ENCODE measurements at places on chromosomes 3 and 15.

DNA sequence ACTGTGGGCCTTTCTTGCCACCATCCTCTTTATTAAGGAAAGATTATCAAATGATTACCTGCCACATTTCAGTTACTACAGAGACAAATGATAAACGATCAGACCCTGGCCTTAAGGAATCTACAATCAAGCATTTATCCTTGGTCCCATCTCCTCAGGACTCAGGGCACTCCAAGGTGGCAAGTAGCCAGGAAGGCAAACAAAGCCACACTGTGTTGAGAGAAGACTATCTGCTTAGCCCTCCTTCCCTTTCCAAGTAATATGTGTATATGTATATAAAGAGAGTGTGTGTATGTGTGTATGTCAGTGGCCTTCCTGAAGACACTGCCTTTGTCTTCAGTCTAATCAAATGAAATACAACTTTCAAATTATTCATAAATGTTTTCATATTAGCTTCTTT lies 490.1 kb upstream of the ATP11B start:
- DNase-seq, result no peak

DNA sequence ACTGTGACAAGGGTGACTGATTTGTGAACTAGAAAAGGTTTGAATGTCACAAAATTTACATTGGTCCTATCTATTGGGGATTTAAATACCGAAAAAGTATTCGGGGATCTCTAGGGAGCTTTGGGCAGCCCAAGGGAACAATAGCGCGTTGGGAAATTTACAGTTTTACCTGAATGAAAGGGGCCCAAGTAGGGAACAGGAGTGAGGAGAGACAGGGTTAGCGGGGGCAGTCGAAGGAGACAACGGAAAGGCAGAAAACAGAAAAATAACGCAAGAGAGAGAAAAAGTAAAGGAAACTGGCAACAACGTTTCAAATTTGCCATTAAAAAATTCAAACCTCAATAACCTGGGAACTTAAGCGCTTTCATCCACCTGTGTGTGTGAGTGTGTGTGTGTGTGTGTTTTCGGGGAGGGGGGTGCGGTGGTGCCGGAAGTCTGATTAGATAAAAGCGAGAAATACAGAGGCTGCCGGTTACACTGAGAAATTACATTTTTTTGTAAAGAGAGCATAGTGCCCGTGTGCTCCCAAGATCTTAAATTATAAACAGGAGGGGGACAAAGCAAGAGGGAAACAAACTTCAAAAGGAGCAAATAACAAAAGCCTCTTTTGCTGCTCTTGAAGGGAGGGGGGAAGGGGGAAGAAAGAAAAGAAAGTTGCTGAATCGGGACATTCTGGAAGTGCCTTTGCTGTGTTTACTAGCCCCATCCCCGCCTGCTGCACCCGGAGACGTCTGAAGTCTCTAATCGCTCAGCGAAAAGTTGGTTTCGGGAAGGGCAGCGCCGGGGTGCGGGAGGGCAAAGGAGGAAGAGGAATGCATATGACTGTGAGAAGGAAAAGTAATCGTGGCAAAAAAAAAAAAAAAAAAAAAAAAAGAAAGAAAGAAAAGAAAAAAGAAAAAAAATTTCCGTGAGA lies 721 bp upstream of the ZIC1 start:
- no peak for DNase-seq

GRCh38 chr3:63693351-63693750 lies 40.9 kb downstream of the SNTN start:
- DNase-seq, result no peak

DNA sequence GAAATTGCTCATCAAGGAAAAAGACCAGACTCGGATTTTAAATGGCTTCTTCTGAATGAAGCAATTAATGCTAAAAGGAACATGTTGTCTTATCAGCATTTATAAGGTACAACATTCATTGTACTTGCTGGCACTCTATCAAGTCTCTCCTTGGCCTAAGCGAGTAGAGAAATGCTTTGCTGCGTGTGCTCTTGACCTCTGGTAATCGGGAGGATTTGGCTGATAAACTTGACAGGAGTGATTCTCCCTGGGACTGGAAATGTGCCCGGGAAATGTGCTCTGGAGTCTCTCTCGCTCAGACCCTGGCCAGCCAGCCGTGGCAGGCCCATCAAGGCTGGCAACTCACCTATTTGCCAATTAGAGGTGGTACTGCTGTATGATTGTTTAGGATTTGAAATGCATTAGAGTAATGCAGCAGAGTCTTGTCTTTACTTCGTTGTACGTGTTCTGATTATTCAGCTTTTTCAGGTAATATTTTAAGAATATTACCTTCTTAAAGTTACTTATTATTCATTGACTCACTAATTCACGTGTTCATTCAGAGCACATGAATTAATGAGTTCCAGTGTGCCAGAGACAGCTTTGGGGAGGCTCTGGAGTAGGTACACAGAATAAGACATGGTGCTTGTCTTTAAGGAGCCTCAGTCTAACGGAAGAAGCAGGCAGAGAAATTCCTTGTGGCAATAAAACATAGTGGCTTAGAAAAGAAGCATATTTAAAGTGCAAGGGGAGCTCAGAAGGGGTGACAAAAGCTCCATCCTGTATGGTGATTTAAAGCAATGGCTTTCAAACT lies 48.0 kb upstream of the TPRG1 start:
- no peak for DNase-seq

GRCh38 chr15:68382286-68383007 lies 49.5 kb downstream of the ITGA11 start:
- no peak for DNase-seq

GRCh38 chr15:24943361-24943760 lies 11.4 kb upstream of the SNRPN start:
- DNase-seq, result no peak

DNA sequence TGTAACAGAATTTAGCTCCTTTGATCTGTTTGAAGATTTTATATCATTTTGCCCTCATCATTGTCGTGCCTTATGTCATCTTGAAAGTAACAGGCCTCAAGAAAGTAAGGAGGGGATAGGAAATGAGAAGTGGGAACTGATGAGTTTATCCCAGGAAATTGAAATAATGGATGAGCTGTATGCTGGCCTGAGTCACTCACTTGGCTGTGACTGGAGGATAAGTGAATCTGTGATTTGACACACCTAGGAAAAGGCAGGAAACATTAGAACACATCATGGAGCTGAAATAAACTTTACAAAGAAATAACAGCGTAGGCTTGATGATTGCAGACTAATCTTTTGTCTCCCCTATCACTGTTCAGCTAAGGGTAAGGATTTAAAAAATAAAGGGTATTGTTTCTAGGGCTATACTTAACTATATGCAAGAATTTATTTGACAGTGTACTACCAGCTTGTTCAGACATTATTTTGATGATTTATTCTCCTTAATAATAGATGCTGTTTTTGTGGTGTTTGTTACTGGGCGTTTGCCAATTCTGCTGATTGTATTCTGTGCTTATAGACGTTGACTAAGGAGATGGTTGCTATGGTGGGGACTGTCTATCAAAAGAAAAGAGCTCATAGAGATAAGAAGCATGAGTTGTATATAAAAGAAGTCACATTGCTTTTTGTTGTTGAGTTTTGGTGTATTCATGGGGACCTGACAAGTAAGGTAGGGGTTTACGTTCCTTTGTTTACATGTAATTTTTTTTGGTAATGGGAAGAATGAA lies 105.6 kb upstream of the ROPN1 start:
- DNase-seq, result peak; percentile 74

- no peak for DNase-seq
Measured at GRCh38 chr3:121914081-121914998, 20.1 kb downstream of the SLC15A2 start.

DNA sequence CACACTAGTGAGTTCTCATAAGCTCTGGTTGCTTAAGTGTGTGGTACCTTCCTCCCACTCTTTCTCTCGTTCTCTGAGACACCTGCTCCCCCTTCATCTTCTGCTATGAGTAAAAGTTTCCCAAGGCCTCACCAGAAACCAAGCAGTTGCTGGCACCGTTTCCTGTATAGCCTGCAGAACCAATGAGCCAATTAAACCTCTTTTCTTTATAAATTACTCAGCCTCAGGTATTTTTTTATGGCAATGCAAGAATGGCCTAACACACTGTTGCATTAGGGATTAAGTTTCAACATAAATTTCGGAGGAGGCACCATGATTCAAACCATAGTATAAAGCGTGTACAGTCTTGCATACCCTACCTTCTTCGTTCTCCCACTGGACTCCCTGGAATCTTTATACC lies 252.3 kb upstream of the CHRM5 start:
- no peak for DNase-seq

DNA sequence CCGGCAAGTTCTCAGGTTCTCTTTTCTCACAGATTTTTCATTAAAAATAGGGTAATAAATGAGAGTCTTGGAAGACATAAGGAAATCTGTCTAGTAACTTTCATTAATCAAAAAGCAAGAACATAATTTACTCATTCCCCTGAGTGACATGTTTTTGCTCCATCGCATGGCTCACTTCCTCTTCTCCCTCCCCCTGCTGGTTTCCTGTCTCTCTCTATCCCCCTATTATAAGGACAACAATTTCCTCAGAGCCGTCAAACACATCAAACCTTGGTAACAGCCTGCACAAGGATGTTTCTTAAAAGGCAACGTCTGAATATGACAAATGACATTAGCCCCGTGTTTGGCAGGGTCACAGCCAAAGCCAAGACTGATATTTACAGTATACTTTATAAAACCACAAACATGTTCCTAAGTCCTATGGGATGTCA lies 1149.6 kb downstream of the IGSF11 start:
- DNase-seq, result no peak

- no peak for DNase-seq
Measured at GRCh38 chr15:53829923-53830459, 70.5 kb upstream of the WDR72 start.

DNA sequence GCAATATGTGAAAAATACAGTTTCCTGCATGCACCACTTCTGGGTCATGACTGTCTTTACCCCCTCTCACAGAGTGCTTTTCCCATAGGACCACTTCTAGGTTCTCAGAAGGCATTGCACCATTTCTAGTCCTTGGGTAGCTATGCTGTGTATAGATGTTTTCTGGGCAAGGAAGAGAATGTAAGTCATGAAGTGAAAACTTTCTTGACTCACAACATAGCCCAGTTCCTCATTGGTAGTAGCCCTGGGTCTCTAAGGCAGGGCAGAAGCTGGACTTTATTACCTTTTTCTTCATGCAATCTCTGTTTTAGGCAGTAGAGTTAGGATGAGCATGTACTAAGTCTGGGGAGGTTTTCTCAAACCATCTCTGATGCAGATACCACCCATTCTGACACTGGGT lies 203.1 kb downstream of the EPHB1 start:
- DNase-seq, result no peak

DNA sequence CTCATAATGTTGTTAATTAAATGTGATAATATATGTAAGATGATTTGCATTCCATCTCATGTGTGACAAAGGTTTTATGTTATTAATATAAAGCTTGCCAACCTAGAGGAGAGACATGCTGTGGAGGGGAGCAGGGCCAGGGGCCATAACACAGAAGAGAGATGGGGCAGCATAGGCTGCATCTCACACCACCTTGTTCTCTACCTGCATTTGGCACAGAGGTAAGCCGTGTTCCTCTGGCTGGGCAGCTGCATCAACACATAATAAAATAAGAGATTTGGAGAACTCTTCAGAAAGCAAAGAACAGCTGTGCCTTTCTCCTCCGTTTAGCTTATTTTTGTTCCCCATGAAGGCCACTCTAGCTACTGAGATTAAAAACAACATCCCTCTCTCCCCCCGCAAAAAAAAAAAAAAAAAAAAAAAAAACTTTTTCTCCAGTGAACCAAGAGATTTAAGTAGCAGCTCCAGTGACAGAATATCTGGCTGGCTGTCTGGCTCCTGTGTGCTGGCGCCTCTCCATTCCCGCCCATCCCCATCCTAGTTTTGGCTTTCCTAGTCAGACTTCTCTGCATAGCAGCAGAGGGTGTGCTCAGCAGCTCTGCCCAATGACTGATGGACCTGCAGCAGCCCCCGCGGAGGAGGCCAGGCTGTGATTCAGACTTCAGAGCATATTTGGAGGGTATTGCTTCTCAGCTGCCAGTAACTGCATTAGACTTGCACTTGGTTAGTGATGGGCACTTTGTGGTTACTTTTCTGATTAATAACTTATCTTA lies 52.2 kb upstream of the STXBP5L start:
- DNase-seq, result no peak

DNA sequence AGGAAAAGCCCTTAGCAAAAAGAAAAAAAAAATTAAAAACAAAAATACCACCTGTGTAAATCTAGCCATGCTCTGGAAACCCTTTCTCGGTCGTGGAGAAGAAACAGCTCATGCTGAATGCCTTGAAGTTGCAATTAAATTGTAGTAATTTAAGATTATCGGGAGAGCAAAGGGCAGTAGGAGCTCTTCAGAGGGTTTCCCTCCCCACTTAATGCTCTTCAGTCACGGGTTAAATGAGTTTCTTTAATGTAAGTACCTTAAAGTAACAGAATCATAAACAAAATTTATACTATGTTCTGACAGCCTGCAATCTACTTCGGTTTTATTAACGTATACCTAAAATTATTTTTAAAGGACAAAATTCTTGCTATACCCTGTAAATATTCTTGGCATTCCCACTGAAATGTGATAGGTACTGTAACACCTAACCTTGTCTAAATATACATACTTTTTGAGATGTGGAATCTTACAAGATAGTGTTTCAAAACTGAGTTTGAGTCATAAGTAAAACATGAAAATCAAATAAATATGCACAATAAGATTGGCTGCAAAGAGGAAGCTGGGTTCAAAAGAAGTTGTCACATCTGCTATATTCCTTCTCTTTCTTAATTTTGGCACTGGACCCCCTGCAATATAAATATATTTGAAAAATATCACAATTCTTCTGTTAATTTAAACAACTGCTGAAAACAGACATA lies 5.3 kb downstream of the FOXP1 start:
- no peak for DNase-seq

DNA sequence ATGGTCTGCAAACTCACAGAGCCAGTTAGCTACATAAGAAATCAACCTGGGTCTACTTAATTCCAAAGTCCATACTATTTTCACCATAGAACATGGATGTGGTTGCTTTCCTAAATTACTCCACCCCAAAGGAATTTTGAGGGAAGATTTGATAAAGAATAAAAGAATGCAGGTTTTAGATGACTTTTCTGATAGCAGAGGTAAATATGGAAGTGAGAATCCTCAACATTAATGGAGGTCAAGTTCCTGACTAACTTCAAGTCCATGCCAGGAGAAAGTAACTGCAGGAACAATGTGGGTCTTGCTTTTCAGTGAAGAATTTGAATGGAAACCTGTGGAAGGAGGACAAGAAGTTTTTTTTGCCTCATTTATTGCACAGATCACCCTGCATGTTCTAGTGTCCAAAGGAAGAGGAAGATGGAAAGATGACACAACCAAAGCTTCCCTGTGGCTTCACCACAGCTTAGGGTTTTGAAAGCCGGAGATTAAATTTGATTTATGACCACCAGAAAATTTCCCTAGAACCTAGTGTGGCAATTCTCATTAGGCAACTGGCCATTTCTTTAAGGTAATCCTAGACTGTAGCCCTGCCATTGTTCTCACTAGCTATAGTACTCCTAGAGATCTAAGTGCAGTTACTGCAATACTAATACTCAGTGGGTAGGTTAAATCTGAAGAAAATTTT lies 429.7 kb downstream of the RAP2B start:
- DNase-seq, result no peak

Measured in kidney capillary endothelial cell (primary cell).